ENCODE measurements at places on chromosomes 7 and 10.

GRCh38 chr7:19215412-19215811, 70.2 kb upstream of the FERD3L start:
- no peak for DNase-seq

- DNase-seq, result no peak
Measured at GRCh38 chr7:138755331-138755747, 42.5 kb upstream of the TMEM213 start.

DNA sequence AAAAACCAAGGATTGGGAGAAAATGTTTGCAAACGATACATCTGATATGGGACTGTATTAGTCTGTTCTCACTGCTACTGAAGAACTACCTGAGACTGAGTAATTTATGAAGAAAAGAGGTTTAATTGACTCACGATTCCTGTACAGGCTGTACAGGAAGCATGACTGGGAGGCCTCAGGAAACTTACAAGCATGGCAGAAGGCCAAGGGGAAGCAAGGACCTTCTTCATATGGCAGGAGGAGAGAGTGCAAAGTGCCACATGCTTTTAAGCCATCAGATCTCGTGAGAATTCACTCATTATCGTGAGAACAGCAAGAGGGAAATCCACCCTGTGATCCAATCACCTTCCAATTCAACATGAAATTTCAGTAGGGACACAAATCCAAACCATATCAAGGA, 11.0 kb downstream of the ZNF713 start:
- no peak for DNase-seq

- DNase-seq, result no peak
Measured at GRCh38 chr10:132066186-132066585, 440 bp downstream of the JAKMIP3 start.

DNA sequence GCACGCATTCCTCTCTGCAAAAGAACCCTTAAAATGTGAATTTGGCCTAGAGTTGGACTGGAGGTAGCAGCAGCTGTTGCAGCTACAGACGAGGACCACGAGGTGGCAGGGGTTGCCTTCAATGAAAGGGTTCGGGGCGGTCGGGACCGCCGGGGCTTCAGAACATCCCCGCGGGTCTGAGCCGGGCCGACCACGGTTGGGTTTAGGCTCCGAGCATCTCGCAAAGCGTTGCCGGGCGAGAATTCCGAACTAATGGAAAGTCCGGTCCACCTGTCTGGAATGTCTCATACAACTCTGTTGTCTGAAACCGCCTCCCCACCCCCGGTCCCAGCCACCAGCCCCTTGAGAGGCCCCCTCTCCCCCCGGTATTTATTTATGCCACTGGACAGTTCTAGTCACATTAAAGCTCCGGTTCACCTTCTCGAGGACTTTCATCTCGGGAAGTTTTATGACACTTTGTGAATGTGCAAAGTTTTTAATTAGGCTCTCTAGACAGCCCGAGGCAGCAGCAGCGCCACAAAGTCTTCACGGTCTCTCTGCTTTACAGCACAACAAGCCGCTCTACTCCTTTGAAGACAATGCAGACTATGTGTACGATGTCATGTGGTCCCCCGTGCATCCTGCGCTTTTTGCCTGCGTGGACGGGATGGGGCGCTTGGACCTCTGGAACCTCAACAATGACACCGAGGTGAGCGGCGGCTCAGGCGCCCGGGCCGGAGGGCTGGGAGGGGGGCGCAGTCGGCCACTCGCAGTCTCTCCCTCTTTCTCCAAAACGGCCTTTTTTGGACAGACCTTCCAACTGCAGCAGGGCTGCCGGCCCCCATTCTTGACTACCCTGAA, 246.2 kb downstream of the SLC25A13 start:
- no peak for DNase-seq

- DNase-seq, result no peak
Measured at GRCh38 chr10:132539894-132540293, 2.3 kb downstream of the INPP5A start.

DNA sequence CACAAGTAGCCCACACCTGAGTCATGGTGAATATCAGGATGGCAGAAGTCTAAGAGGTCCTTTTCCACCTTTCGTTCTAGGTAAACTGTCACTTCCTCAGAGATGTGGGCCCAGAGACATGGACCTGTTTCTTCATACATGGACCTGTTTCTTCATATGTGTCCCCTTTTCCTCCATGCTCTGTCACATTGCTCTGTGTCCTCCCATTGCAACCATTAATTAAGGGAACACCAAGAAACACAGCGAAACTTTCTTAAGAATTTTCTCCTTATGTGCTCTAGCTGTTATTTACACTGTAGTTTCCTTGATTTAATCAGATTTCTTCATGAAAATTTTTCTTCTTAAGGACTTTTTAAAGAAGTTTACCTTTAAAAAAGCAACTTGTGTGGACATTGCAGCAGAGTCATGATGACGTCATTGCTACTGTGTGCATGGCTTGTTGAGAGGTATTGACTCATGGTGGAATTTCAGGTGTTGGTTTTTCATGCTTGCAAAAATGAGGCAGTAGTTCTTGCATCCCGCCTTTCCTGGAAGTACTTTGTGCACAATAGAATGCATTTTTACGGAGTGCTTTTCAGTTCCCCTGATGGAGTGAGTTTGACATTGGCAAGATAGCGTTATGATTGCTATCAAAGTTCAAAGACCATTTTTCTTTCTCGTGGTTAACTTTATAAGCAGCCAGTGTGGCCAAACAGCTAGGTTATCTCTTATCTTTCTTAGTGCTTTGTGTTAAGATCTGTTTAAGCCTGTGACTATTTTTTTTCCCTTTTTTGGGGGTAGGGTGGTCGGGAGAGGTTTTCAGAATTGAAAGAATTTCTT, 37.7 kb downstream of the CFAP58 start:
- no peak for DNase-seq

DNA sequence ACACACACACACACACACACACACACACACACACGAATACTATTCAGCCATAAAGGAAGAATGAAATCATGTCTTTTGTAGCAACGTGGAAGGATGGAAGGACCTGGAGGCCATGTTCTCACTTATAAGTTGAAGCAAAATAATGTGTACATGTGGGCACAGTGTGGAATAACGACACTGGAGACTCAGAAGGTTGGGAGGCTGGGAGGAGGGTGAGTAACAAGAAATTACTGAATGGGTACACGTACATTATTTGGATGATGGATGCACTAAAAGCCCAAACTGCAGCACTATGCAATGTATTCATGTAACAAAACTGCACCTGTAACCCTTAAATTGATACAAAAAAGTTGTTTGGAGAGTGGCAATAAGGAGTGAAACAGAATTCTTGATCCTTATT, 32.1 kb downstream of the KMT2C start:
- DNase-seq, result no peak

DNA sequence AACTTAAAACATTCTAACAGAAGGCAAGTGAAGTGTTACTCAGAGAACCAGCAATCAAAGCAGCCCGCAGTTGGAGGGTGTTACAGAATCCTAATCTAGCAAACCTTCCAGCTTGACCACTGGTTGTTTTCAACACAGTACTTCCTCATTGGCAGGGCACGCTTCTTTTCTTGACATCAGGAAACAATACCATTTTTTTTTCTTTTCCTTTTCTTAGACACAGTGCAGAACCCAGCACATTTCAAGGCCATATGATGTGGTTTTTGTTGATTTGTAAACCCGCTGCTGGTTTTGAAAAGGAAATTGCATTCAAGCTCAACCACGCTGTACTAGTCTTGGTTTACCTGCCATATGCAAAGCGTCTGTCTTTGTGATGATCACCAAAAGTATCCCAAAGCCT, 33.4 kb downstream of the RHOBTB1 start:
- DNase-seq, result no peak

- no peak for DNase-seq
Measured at GRCh38 chr7:109950256-109950655, 1140.7 kb upstream of the LRRN3 start.

- no peak for DNase-seq
Measured at GRCh38 chr10:13784067-13784466, 197.3 kb downstream of the PRPF18 start.

- DNase-seq, result no peak
Measured at GRCh38 chr10:130354976-130355795, 219.0 kb downstream of the GLRX3 start.

- DNase-seq, result no peak
Measured at GRCh38 chr7:66824041-66824440, 83.5 kb downstream of the RABGEF1 start.

DNA sequence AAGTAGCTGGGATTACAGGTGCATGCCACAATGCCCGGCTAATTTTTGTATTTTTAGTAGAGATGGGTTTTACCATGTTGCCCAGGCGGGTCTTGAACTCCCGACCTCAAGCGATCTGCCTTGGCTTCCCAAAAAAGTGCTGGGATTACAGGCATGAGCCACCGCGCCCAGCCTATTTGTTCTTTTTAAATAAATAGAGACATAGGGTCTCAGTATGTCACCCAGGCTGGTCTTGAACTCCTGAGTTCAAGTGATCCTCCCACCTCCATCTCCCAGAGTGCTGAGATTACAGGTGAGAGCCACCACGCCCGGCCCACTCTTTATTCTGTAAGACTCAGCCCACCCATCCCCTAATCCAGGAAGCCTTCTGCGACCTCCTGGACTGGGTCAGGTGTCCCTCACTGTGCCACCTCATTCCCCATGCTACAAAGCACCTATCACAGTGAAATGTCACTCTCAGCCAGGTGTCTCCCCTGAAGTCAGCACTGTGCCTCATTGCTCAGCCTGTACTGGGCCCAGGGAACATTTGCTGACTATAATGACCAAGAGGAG, 2.8 kb downstream of the TMEM120A start:
- no peak for DNase-seq

GRCh38 chr10:6535156-6535764, 44.8 kb downstream of the PRKCQ start:
- no peak for DNase-seq

GRCh38 chr7:39609113-39609934, 14.0 kb upstream of the RALA start:
- DNase-seq, result no peak

- DNase-seq, result no peak
Measured at GRCh38 chr10:114179148-114179547, at the start of gene TDRD1. TSS of gene TDRD1 (plus strand) at chr10:114179353. CDS start at chr10:114187832, 8,479 bp downstream.

- DNase-seq, result no peak
Measured at GRCh38 chr7:149846436-149847046, 8.4 kb downstream of the ZNF862 start.

DNA sequence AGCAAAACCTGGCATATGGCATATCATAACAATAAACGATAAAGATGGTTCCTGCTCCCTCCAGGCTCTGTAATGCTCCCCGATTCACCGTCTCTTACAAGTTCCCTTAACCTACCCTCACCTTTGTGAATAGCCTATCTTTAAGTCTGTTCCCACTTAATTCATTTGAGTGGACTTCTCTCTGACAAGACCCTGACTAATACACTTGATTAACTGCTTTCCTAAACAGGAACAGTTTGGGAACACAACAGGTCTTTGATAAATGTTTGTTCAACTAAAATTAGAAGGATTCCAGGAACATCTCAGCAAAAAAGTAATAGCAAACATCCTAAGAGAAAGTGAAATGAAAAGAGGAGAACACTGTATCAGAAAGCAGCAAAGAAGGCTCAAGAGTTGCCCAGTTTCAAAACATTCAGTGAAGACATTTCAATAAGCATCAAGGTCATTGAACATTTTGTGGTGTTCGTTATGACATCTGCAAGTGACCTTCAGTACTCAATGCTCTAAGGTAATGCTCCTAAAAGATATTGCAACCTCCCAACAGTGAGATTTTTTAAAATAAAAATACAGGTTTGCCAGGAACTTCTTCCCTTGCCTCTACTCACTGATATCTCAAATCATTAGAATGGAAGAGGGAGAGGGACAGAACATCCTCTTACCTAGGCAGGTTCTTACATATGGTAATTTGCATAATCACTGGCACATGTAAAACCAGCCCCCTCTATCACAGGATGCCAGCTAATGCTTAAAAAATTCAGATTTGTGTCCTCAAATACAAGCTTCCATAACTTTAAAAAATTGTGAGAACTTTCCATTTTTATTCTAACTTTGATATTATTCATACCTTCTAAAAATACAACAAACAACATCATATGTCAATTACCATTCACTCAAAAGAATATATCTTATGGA, 11.4 kb upstream of the ARHGAP12 start:
- DNase-seq, result no peak

DNA sequence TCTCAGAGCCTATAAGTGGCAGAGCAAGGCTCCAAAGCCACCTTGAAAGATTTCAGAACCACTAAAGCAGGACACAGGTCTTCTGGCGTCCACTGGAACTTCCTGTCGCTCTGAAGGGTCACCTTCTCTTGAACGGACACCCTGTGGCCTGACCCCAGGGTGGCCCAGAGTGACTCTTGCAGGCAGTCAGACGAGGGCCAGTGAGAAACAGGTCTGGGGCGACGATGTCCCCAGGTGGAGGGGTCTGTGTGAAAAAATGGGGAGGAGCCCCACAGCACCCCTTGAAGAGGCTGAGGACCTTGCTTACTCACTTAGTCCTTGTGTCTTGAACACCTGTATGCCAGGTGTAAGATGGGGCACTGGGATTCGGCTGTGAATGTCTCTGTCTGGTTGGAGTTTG, 946 bp upstream of the RASGEF1A start:
- no peak for DNase-seq

DNA sequence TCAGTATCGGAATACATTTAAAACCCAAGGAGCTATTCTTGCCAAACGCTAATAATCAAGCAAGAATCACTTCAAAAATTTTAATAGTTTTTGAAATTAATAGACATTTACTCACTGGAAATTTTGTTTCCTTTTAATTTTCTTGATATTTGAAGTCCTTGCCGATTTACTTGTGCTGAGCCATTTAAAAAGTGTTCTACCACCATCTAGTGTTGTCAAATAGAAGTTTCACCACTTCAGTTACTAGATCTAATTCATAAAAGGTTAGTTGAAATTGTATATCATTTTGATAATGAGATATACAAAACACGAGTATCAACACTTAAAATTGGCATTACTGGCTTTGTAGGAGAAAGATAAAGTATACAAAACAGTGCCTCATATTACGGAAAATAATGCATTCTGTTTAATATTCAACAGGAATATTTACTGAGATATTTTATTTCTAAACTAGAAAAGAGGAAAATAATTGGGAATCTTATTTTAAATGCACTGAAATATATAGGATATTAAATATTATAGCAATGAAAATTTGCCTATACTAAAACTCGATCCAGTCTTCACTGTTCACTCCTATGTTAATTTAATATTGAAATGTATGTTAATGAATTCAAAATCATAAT, 664.8 kb upstream of the SEMA3D start:
- no peak for DNase-seq

DNA sequence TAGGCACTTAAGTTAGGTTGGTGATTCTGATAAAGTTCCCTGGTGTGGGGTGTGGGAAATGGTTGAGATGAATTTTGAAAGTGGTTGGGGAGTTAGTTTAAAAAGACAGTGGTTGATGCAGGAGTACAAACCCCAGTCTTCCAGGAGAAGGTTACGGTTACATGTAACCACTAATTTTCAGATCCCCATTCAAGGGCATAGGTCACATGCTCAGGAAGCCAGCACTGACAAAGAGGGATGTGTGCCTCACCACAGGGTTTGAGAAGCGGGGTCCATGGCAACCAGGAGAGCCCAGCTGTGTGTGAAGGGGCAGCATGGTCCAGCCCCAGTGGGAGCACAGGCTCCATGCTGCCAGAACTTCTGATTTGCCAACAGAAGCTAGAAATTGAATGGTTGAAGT, 144.2 kb downstream of the MDFIC start:
- DNase-seq, result no peak

- DNase-seq, result no peak
Measured at GRCh38 chr7:47443049-47443448, 138.9 kb downstream of the TNS3 start.

- DNase-seq, result no peak
Measured at GRCh38 chr7:78751253-78751652, 702.2 kb downstream of the MAGI2 start.

- no peak for DNase-seq
Measured at GRCh38 chr7:106792233-106792926, 72.7 kb upstream of the PIK3CG start.
